CD4-positive, alpha-beta T cell treated with Interleukin-6 at 100 ng/mL for 8 hours (primary cell): ENCODE measurements at places on chromosomes 16 and 17.
A peak's percentile ranks its signal among the peaks of the same experiment; 100 is the strongest.

GRCh38 chr17:28812748-28813377, 29.7 kb downstream of the FAM222B start:
- DNase-seq: peak; percentile 29

DNA sequence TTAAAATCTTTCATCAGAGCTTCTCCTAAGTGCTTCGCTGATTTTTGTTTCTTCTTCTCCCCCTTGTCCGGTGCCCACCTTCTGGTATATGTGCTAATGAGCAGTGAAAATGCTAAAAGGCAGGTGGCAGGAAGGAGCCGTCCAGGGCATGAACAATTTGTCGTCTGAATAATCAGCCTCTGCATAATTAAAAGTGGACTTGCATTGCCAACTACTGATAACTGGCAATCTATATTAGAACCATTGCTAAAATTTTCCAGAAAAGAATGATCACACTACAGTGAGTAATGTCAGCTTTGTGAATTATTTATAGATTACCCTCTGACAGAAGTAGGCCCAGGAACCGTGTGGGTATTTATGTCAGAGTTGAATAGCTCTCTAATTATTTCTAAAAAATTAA, 28.1 kb downstream of the SERPINF1 start:
- no peak for DNase-seq

GRCh38 chr17:7019839-7020519, 2.9 kb upstream of the BCL6B start:
- no peak for DNase-seq

GRCh38 chr17:76810956-76811355, 57.2 kb upstream of the MGAT5B start:
- DNase-seq: no peak

- DNase-seq: no peak
These were observed 512.2 kb downstream of the GRIN2A start for GRCh38 chr16:9670033-9670432.

DNA sequence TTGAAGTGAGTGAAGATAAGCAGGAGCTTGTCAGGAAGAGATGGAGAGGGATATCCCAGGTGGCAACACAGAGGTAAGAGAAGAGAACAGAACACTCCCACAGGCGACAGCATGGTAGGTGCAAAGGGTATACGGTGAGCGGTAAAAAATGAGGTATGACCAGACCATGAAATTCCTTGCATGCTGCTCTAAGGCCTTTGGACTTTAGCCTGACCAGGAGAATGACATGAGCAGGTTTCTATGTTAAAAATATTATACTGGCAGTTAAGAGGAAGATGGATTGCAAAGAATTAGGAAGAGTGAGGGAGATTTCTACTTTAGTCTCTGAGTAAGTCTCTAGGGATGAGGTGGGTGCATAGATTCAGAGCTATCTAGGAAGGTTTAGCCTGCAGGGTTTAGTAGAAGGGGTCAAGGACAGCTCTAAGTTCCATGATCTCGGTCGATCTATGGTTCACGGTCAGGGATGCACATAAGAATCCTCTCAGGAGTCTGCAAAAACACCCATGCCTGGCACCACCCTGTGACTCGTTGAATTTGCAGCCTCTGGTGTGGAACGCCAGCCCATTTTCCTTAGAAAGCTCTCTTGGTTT, 65.7 kb downstream of the HLF start:
- DNase-seq: no peak

GRCh38 chr17:17768424-17769088, 68.2 kb downstream of the SREBF1 start:
- DNase-seq: no peak

- DNase-seq: no peak
These were observed 80.9 kb upstream of the TEKT1 start for GRCh38 chr17:6912110-6913051.

- DNase-seq: no peak
These were observed 9.9 kb downstream of the FAM83G start for GRCh38 chr17:18994631-18995030.

- DNase-seq: no peak
These were observed 22.8 kb downstream of the ABCC1 start for GRCh38 chr16:15972046-15972868.

DNA sequence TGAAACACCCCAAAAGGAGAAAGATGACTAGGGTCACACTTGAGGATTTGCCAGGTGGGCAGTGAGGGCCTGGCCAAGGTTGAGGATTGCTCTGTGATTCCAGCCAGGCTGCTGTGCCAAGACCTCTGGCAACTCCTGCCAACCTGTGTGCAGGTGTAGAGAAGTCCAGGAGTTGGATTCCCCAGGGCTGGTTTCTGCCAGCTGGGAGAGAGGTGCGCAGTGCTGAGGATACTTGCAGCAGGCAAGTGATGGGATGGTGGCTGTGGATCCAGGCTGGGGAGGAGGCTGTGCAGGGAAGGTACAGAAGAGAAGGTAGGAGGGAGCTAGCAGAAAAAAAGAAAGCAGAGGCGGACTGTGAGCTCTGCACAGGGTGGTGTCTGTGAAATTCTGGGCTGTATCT, 6.6 kb downstream of the RIPOR1 start:
- no peak for DNase-seq

- no peak for DNase-seq
These were observed 3.1 kb downstream of the ABAT start for GRCh38 chr16:8677481-8677880.

GRCh38 chr16:30956601-30957455, 726 bp upstream of the SETD1A start:
- DNase-seq: peak; percentile 84

DNA sequence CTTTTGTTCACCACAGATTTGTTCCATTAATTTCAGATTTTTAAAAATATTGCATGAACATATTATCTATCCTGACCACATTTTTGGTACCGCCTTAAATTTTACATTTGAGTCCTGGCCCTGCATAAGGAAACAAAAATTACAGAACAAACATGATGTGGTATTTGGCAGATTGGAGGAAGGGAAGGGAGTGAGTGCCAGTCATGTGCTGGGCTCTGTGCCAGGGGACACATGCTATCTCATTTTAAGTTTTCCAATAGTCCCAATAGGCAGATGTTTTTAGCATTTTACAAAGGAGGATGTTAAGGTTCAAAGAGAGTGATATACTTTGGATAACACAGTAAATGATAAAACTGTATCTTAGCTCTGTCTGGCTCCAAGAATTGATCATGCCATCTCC, 185.1 kb downstream of the CDK5R1 start:
- no peak for DNase-seq

GRCh38 chr16:66481943-66482390, 54.9 kb downstream of the BEAN1 start:
- DNase-seq: no peak

DNA sequence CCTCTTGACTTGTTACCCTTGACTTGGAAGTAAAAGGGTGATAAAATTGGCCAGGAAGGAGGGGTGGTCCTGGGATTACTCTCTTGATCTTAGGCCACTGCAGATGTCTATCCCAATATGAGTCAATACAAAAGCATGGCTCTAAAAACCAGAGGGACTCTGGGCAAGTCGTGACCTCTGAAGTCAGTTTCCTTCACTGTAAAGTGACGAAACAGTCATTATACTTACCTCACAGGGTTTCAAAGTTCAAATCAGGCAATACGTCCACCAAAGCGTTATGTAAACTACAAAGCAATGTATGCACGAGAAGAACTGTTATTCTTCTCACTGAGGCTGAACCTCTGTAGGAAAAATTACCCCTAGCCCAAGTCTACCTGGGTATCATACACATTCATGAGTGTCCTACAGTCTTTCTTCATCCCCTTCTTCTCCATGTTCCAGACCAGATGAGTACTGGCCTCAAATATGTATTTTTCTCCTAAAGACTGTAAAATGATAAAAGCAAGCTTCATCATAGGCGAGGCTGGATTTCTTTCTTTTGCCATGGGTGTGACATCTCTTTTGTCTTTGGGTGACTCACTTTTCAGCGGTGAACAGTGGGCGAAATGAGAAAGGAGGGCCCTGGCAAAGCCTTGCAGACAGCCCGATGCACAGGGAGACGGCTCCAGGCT, 34.5 kb upstream of the CLEC18B start:
- no peak for DNase-seq

GRCh38 chr17:1344521-1344920, 55.5 kb downstream of the YWHAE start:
- DNase-seq: no peak

- no peak for DNase-seq
These were observed 10.5 kb downstream of the PPM1D start for GRCh38 chr17:60610473-60610872.

GRCh38 chr16:51133183-51133582, 17.9 kb downstream of the SALL1 start:
- DNase-seq: no peak

- DNase-seq: no peak
These were observed 22.6 kb downstream of the LGALS3BP start for GRCh38 chr17:78957128-78957527.

- DNase-seq: no peak
These were observed 102.2 kb downstream of the CDK5R1 start for GRCh38 chr17:32588982-32589381.

- no peak for DNase-seq
These were observed 550.5 kb downstream of the MAF start for GRCh38 chr16:79050063-79050462.

GRCh38 chr17:57234061-57234738, 22.1 kb upstream of the MSI2 start:
- no peak for DNase-seq

DNA sequence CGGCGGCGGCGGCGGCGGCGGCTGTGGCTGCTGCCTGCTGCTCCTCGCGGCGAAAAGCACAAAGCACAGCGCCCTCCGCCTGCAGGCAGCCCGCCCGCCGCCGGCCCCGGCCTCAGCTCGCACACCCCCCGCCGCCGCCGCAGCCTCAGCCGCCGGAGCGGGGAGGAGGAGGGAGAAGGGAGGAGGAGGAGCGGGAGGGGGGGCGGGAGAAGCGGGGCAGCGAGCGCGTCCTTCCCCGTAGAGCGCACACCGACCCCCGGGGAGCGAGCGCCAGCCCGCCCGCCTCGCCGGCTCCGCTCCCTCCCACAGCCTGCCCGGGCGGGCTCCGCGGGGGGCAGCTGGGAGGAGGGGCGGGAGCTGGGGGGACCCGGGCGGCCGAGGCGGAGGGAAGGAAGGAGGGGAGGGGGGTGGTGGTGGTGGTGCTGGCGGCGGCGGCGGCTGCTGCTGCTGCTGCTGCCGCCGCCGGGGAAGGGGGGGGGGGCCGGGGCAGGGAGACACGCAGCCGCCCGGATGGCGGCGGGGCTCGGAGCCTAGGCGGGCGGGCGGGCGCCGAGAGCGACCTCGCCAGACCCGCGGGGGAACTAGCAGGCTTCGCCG, at the start of gene UBTF:
Gene UBTF (minus strand): TSS at position 60 of the 597 bp plus-strand sequence. CDS start 1,446 bp downstream, outside the sequence.
- DNase-seq: peak; percentile 78

GRCh38 chr16:29653471-29653870, 9.6 kb upstream of the SPN start:
- DNase-seq: no peak

GRCh38 chr16:87375426-87376135, 8.0 kb downstream of the FBXO31 start:
- DNase-seq: no peak

GRCh38 chr17:30326809-30327208, 7.0 kb downstream of the TMIGD1 start:
- no peak for DNase-seq

DNA sequence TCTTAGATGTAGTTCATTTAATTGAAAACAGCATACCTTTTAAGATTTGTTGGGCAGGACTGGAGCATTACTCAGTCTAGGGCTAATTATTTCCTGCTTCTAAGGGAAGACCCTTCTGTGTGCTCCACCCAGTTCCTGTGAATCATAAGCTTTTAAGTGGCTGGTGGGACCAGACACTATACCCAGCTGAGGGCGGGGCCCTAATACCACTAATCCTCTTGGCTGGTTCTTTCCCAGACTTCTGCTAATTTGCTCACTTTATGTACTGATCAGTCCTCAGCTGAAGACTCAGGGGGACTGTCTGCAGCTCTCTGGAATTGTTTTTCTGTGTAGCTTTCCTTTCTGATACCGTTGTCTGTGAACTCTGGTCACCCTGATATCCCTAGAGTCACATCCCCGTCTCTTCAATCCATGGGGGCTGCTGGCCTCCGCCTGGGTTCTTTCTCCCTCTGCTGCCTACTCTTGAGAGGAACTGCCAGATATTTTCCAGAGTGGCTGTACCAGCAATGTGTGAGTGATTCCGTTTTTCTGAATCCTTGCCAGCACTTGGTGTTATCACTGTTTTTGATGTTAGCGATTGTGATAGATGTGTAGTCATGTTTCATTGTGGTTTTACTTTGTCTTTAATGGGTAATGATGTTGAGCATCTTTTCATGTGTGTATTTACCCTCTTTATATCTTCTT, 35.1 kb downstream of the MFSD11 start:
- peak; percentile 69 for DNase-seq

DNA sequence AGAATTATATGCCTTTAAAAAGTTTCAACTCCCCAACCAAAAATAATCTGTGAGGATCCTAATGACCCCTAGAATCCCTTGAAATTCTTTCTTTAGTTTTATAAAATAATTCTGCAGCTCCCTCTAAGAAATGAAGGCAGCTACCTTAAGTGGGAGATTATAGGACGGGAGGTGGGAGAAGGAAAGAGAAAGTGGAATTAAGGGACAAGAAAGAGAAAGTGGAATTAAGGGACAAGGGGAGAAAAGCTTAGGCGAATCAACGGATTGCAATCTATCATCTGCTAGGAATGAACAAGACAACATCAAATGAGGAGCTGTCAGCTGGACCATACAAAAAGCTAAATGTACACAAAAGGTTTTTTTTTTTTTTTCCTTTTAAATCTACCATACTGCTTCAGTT, 262.0 kb downstream of the ZFHX3 start:
- DNase-seq: no peak

DNA sequence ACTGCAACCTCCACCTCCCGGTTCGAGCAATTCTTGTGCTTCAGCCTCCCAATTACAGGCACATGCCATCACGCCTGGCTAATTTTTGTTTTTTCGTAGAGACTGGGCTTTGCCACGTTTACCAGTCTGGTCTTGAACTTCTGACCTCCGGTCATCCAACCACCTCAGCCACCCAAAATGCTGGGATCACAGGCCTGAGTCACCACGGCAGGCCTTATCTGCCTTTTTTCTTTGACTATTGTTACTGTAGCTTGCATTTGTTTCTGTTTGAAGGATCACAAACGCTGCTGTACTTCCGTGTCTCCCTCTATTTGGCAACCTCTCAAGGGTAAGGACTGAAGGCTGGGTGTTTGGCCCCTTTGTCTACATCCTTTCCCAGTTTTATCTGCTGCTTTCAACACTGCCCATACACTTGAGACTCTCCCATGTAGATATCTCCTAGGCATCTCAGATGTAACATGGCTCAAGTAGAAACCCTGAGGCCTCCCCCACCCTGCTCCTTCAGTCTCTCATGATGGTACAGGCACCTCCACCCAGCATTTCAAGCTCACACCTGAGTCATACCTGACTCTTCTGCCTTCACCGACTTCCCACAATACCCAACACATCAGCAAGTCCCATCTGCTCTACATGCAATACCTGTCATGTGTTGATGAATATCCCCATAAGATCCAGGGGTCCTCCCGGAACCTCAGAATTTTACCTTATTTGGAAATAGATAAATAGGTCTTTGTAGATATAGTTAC, 219.0 kb downstream of the CPPED1 start:
- DNase-seq: no peak

- DNase-seq: no peak
These were observed 41.7 kb downstream of the RMI2 start for GRCh38 chr16:11386791-11387546.
